ACHN (cell line): ENCODE measurements at places on chromosomes 16 and 17.

DNA sequence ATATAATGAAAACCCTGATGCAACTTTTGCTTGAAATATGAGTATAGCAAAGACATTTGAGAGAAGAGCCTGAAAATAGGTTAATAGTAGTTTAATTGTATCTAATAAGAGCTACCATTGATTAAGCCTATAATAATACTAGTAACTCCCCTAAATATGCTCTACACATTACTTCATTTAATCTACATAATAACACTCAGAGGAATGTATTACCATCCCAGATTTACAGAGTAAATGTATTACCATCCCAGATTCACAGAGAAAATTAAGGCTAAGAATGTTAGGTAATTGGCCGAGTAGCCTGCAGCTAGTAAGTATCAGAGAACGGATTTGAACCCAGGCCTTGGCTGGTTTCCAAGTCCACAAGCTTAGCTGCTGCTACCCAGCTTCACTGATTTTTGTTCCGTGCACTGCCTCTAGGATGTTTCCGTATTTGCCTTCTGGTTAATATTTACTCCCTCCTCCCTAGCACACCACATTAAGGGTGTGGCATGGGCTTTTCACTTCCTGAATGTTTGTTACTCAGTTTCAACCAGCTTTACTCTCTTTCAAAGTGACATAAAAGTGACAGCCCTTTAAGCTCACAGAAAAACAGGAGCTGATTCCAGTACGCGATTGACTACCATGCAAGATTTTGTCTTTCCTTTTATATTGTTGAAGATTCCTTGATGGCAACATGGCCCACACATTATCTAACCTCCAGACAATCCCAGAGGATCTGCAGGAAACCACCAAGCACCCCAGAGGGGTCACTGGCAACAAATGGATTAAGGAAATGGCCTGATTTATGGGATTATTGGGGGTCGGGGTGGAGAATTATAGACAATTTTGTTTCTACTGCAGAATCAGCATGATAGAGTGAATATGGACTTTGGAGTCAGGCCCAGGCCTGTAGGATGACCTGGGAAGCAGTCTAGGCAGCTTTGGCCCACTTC is 26.7 kb upstream of the TOX3 start:
- peak; percentile 38 for DNase-seq

DNA sequence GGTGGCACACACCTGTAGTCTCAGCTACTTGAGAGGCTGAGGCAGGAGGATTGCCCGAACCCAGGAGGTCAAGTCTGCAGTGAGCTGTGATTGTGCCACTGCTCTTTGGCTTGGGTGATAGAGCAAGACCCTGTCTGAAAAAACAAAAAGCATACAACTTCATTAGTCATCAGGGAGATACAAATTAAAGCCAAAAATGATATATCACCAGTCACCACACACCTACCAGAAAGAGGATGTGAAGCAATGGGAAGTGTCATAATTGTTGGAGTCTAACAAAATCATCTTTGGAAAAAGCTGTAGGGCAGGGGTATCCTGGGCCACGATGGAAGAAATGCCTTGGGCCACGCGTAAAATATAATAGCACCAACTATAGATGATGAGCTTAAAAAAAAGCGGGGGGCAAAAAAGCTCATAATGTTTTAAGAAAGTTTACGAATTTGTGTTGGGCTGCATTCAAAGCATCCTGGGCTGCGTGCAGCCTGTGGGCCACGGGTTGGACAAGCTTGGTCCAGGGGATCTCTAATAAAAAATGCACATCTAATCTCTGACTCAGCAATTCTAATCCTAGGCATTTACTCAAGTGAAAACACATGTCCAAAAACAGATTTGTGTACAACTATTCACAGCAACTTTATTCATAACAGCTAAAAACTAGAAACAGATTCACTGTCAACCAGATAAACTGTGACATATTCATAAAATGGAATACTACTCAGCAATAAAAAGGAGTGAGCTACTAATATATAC is 65.9 kb downstream of the HIC1 start:
- no peak for DNase-seq

DNA sequence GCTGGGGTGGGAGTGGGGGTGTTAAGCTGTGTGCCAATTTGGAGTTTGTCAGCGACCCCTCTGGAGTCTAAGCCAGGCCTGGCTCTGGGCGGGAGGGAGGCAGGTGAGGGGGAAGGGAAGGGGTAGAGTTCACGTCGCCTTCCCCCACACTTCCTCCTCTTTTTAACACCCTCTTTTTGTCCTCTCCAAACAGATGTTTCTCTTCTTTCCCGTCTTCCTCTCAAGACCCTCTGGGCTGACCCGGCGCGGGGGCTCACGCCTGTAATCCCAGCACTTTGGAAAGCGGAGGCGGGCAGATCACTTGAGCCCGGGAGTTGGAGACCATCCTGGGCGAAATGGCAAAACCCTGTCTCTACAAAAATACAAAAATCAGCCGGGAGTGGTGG is 3.3 kb downstream of the HOXB1 start:
- DNase-seq = no peak

GRCh38 chr17:5378566-5379207 is 40.8 kb downstream of the NUP88 start:
- DNase-seq = no peak

- peak; percentile 93 for DNase-seq
Measured at GRCh38 chr17:6592173-6592572, 35.8 kb upstream of the PITPNM3 start.

GRCh38 chr17:45918241-45918745 is 23.9 kb downstream of the MAPT start:
- DNase-seq = no peak

- no peak for DNase-seq
Measured at GRCh38 chr17:48384164-48384563, 45.9 kb downstream of the SKAP1 start.

GRCh38 chr16:78645657-78646056 is 546.2 kb downstream of the WWOX start:
- no peak for DNase-seq

GRCh38 chr16:11007714-11008280 is 63.4 kb downstream of the CLEC16A start:
- DNase-seq = no peak

- peak; percentile 80 for DNase-seq
Measured at GRCh38 chr17:48544349-48545021, 424 bp downstream of the HOXB2 start.
